ENCODE measurements at places on chromosomes 7 and 10.

GRCh38 chr7:3218411-3219225, 82.4 kb upstream of the SDK1 start:
- DNase-seq: no peak

- DNase-seq: no peak
These were observed 304.4 kb upstream of the NRP1 start for GRCh38 chr10:33638891-33639290.

- no peak for DNase-seq
These were observed 48.6 kb upstream of the RTKN2 start for GRCh38 chr10:62317257-62317656.

- DNase-seq: no peak
These were observed 13.4 kb downstream of the SLC13A4 start for GRCh38 chr7:135714534-135715009.

DNA sequence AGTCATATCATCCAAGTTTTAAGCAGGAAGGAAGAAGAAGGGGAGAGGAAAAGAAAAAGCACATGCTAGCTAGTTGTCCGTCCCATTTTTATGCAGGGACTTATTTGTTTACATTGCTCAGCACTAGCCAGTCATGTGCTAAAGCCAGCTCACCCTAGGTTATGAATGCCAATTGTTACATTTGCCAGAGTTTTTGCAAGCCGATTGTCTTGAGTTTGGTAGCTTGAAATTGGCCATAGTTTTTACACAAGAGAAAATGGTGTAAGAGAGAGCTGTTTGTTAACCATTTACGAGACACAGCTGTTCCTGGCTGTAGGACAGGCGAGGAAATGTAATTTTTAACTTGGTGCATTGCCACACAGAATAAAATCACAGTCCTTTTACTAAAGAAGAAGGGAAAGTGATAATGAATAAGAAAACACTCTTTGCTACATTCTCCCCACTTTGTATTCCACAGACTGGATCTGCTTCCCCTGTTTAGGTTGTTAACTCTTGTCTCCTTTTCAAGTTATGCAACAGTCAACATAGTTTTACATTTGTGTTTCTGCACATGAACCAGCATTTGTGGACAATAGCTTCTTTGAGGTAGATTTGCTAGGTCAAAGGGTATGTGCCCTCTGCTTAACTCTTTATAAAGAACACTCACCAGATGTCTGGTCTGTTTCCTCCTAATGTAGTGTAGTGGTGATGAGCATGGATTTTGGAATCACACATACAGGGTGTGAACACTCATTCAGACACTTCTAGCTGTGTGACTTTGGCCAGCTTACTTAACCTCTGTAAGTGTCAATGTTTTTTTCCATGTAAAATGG, 357.2 kb downstream of the LRMDA start:
- peak; percentile 5 for DNase-seq

- DNase-seq: no peak
These were observed 18.7 kb downstream of the CADPS2 start for GRCh38 chr7:122867471-122867980.

- DNase-seq: no peak
These were observed 311.0 kb downstream of the PTPRN2 start for GRCh38 chr7:158276414-158277218.

DNA sequence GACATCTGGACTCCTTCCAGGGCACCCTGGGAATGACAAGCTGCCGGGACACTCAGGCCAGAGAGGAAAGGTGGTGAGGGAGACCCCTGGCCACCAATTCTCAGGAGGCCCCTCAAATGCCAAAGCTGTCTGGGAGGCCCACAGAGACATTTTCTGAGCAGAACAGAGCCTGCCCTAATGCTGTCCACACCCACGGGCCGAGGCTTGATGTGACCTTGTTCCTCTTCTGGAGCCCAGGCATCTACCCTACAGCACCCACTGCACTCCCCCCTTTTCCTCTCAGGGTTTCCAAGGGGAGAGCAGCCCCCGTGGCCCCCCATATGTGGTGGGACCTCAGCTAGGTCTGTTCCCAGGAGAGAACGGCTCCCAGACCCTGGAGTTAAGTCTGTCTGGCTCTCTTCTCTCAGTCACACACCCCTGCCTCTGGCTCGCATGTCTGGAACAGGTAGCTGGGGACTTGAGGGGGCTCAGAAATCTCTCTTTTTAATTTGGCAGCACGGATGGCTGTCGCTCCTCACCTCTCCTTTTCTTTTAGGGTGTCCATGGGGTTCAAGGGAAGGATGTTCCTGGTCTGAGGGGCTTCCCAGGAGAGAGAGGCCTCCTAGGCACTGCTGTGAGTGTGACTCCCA, 16.8 kb upstream of the VOPP1 start:
- DNase-seq: no peak

GRCh38 chr7:93047514-93048099, 70.2 kb downstream of the SAMD9 start:
- no peak for DNase-seq

- DNase-seq: no peak
These were observed 110.9 kb downstream of the BAMBI start for GRCh38 chr10:28788252-28788651.

GRCh38 chr7:141710301-141710700, 2.1 kb downstream of the WEE2 start:
- no peak for DNase-seq

- DNase-seq: no peak
These were observed 23.0 kb downstream of the EDRF1 start for GRCh38 chr10:125742465-125742864.

DNA sequence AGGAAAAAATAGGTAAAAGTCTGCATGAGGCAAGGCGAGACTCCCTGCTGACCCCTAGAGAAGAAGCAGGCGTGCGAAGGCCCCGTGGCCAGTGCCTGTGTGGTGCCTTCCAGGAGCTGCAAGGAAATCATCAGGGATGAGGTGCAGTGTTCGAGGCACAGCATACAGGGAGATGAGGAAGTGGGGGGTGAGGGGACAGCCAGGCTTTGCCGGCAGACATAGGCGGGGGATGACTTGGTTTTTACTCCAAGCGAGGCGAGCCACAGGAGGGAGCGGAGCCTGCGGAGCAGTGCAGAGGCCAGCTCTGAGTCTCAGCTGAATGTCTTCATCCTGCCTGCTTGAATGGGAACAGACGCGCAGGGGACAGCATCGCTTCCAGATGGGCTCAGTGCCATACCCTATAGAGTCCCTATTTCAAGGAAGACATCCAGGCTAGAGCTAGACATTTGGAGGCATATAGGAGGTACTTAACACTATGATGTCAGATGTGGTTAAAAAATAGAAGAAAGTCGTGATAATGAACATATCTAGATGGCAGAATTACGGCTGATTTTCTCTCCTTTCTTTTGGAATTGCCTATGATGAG, 49.5 kb downstream of the TCERG1L start:
- DNase-seq: no peak

DNA sequence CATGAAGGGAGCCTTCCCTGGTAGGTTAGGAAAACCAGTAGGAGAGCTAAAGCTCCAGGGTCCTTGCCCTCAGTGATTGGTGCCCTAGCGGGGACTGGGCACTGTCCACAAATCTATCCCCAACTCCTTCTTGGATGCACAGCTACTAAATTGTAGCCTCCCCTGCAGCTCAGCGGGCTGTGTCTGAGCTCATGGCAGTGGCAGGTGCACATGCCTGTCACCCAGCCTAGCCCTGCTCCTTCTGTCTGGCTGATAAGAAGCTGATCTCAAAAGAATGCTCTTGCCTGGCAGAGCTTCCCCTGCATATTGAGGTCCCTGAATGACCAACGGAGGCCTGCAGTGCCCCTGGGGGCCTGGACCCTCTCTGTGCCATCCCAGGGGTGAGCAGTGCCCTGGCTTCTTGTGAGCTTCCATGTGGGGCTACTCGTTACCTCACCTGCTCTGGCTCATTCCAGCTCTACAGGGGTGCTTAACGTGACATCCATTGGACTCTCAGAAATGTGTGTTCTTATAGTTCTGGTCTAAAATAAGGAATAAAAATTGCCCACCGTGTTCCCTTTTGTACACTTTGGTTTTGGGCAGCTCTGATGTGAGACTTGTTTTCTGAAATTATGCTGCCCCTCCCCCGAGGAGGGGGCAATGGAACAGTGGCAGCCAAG, 59.8 kb upstream of the ANTXRL start:
- DNase-seq: no peak

GRCh38 chr7:47528471-47528870, 53.4 kb downstream of the TNS3 start:
- no peak for DNase-seq

DNA sequence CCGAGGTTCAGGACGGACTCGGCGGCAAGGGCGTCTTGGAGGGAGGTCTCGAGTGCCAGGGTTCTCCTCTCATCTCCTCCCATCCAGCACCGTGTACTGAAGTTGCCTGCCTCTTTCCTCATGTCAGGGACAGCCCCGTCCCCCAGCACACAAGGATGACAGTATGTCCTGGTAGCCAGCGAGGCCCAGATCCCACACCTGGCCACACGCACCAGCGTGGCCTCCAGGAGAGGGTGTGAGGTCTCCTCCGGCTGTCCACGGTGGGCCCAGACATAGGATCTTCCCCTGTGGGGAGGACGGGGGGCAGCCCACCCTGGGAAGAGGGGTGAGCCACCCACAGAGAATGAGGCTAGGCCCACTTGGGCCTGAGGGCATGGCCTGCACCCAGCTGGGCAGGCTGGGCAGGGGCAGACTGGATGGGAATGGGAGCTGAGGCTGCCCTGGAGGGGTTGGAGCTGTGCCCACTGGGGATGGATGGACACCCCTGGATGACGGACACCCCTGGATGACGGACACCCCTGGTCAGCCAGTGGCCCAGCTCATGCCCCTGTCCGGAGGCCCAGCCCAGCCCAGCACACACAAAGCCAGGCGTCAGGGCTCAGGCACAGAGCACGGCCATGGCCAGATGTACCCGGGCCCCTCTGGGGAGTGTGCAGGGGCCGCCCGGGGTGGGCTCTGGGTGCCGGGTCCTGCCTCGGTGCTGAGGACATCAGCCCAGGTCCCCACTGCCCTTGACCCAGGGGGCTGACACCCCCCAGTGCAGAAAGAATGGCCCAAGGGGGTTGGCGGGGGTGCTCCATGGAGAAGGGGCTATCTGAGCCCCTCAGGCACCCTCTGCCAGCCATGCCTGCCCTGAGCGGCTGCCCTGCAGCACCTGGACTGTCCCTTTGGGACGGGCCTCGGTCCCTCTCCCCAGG, 30.9 kb upstream of the CFAP46 start:
- DNase-seq: no peak

GRCh38 chr10:123678376-123678775, 12.2 kb downstream of the GPR26 start:
- no peak for DNase-seq

- DNase-seq: no peak
These were observed 298.1 kb downstream of the GFRA1 start for GRCh38 chr10:115974816-115975430.

GRCh38 chr7:111931016-111931517, 275.1 kb downstream of the DOCK4 start:
- DNase-seq: no peak

- DNase-seq: no peak
These were observed 642.6 kb downstream of the KCNMA1 start for GRCh38 chr10:76995023-76995422.

GRCh38 chr10:91768123-91768522, 30.1 kb upstream of the TNKS2 start:
- DNase-seq: no peak

Measured in anterior cingulate cortex (tissue), 58 donors.